ENCODE measurements at places on chromosomes 12 and 14.

DNA sequence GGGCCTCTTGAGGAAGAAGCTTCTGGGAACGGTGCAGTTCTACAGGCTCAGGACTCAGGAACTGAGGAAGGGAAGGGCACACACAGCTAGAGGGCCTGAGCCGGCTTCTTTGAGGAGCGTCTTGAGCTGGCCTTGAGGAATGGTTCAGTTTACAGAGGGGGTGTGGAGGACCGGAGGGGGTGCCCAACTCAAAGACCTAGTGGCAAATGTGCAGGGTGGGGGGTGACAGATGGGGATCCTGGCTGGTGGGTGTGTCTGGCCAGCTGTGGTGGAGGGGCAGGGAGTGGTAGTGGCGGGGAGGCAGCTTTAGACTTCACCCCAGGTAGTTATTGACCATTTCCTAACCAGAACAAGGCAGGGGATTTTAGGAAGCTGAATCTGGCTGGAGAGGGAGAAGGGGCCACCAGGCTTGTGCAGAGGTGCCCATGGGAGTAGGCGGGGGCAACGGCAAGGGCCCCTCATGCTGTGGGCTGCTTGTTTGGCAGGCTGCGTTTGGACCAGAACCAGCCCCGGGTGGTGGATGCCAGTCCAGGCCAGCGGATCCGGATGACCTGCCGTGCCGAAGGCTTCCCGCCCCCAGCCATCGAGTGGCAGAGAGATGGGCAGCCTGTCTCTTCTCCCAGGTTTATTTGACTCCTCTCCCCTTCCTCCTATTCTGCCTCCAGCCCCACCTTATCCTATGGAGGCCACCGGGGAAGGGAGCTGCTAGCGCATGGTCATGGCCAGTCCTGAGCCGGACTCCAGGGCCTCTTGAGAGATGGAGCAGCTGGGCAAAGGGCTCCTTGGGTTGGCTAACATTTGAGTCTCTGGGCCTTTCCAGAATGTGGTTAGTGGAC lies 27.8 kb downstream of the PAPLN start:
- no peak for DNase-seq

GRCh38 chr14:75234173-75235115 lies 44.2 kb upstream of the FOS start:
- DNase-seq: peak; percentile 97

DNA sequence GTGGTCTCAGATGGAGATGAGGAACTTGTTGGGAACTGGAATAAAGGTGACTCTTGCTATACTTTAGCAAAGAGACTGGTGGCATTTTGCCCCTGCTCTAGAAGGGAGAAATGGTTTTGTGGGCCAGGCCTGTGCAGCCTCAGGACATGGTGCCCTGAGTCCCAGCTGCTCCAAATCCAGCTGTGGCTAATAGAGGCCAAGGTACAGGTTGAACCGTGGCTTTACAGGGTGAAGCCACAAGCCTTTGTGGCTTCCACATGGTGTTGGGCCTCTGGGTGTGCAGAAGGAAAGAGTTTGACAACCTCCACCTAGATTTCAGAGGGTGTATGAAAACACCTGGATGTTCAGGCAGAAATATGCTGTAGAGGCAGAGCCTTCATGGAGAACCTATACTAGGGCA lies 586.0 kb downstream of the FLRT2 start:
- no peak for DNase-seq

DNA sequence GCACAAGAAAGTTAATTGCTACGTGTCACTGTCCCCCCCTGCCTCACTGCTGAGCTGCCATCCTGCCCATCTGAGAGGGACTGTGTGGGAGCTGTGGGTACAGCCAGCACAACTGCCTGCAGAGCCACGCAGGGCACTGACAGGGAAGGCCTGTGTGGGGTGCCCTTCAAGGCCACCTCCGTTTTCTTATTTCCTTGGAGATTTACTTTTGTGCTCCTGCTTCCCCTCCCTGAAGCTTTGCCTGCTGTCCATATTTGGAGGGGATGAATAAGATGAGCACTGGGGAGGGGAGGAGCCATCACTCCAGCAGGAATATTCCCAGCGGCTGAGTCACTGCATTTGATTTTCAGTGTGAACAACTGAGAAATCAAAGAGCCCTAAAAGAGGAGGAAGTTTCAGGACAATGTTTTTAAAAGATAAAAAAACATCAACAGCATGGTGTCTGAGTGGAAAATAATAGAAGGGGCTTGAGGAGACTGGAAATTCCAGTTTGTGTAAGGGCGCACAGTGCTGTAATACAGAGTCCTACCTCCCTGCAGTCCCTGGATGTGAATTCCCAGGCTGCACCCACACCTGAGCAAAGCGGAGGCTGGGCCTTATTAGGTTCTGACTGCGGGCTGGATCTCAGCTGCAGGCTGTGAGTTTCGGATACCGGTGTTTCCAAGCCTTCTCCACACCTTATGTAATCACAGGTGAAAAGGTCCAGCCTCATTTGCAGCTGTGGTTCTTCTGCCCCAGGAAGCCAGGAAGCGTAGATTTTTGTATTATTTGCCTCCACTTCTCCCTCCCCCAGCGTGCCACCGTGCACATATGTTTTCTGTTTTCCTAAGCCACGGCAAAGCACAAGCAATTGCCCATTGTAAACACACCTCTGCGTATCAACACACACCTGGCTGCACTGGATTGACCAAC lies 192.6 kb upstream of the BCL2L14 start:
- DNase-seq: peak; percentile 71

DNA sequence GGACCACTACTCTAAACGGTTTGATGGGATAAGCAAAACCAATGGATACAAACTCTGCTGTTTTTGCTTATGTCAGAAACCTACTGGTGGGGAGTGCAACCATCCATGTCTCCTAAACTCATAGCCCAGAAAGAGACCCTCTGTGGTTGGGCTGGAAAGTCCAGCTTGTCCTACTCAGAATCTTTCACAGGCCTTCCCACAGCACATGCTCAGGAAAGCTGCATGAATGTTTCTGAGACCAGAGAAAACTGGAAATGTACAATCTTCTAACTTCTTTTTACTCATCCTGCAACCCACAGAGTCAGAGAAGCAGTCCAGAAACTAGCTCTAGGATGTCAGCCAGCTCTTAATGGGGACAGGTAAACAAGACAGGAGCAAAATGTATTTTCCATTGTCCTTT lies 73.3 kb downstream of the ANO2 start:
- no peak for DNase-seq

- no peak for DNase-seq
These were observed 5.5 kb upstream of the ATN1 start for GRCh38 chr12:6921996-6922946.

DNA sequence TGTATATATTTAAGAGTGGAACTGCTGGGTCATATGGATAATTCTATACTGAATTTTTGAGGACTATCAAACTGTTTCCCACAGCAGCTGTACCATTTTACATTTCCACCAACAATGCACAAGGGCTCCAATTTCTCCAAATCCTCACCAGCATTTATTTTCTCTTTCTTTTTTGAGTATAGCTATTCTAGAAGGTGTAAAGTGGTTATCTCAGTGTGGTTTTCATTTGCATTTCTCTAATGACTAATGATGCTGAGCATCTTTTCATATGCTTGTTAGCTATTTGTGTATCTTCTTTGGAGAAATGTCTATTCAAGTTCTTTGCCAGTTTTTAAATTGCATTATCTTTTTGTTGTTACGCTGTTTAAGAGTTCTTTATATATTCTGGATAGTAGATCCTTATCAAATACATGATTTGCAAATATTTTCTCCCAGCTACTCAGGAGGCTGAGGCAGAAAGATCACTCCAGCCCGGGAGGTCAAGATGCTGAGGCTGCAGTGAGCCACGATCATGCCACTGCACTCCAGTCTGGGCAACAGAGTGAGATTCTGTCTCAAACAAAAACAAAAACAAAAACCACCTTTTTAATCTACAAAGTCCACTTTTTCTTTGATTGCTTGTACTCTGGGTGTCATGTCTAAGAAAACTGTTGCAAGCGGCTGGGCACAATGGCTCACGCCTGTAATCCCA lies 32.8 kb downstream of the GTF2A1 start:
- DNase-seq: no peak

- peak; percentile 63 for DNase-seq
These were observed 57.0 kb upstream of the GPHB5 start for GRCh38 chr14:63375769-63376168.

GRCh38 chr12:117013726-117014125 lies 85.5 kb downstream of the TESC start:
- peak; percentile 67 for DNase-seq

DNA sequence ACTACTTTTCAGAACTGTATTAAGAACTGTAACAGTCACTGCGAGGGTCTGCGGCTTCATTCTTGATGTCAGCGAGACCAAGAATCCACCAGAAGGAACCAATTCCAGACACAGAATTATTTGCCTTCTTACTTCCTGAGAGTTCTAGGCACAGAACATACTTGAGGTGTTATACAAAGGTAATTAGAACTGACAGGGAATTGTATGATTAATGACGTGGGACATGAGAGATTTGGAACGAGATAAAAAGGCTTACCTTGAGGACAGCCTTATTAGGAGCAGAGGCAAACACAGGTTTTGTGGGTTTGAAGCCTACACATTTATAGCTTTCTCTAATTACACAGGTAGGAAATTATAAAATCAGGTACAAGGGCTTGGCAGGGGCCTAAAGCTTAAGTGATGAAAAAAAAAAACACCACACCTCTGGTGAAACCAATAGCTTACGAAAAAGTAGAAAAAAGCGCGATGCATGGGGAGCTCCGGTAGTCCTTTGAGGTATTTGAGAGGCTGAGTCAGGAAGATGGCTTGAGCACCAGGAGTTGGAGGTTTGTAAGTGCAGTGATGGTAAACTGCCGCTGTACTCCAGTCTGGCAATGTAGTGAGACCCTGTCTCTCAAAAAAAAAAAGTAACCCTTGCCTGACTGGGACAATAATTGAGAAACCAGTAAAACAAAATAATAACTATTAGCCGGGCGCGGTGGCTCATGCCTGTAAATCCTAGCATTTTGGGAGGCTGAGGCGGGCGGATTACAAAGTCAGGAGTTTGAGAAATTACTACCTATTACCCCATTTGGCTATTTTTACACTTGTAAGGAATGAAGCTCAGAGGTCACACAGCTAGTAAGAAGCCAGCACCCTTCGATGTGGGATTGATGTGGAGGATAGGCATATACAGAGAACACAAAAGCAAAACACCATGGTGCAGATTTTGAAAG lies 795 bp upstream of the ACOT2 start:
- peak; percentile 52 for DNase-seq

DNA sequence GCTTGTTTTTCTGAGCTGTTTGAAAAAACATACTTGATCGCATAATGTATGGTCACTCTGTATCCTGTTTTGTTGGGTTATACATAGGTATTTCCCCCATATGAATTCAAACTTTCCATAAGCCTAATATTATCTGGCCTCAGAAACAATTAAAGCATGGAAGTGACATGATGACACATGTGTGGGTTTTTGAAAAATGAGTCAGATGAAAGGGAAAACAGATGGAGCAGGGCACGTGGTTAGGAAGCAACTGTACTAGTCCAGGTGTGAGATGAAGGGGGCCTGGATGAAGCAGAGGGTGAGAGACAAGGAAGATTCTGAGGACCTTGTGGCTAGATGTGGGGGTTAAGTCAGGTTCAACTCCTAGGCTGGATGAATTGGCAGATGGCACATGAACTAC lies 92.7 kb upstream of the DNM1L start:
- DNase-seq: peak; percentile 70

DNA sequence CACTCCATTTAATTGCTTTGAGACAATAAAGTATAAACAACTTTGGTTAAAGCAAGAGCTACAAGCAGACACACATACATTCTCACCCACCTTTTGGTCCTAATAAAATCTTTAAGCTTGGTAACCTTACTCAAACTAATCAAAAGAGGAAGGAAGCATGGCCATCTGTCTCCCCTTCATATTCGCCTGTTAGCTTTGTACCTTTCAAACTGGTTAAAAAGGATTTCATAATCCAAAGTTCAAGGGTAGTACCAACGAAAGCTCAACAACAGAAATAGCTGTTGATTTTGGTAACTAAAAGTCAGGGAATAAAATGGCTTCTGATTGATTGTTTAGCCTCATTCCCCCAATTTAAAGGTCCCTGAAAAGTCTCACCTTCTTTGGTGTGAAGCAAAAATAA lies 456.9 kb downstream of the BCAT1 start:
- no peak for DNase-seq

- DNase-seq: no peak
These were observed 376.0 kb upstream of the LRFN5 start for GRCh38 chr14:41230683-41231082.

- DNase-seq: no peak
These were observed 15.6 kb downstream of the CIPC start for GRCh38 chr14:77113644-77114043.

DNA sequence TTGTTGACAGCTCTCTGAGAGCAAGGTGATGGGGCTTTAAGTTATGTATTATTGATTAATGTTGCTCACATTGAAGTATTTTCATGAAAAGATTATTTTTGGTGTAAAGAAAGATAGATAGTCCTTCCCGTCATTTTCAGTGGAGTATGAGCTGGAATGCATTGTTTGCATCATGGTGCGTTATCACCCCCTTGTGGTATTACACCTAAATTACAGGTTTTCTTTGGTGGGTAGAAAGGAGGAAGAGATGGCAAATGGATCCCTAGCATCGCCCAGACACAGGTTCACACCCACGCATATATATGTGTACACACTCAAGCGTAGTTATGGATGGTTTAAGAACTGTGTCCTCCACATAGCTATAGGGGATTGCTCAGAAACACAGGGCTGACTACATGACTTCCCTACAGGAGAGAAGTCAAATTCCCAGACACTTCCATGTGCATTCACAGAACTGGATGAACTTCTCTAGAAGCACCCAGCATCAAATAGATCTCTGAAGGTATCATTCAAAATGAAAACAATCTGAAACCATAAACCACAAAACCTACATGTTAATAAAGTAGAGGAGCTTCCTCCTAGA lies 14.4 kb upstream of the SERPINA10 start:
- peak; percentile 11 for DNase-seq

- peak; percentile 69 for DNase-seq
These were observed 620 bp downstream of the YBX3 start for GRCh38 chr12:10722502-10722904.

DNA sequence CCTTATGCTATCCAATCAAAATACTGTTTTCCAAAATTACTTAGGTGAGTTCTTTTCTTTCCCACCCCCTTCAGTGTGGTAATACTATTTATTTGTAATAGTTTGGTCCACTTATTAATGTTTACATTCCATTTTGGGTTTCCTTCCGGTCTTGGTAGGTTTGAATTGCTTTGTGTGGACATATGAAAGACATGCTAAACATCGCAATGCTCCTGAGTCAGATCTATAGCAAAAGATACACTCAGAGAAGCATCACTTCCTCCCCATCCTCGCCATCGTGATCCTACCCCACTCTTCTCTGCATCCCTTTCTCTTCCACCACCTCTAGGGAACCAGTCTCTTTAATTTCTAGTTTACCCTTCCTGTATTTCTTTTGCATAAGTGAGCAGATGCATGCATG lies 30.0 kb downstream of the TUNAR start:
- DNase-seq: no peak

GRCh38 chr14:103073876-103074728 lies 9.9 kb upstream of the LBHD2 start:
- no peak for DNase-seq

- peak; percentile 86 for DNase-seq
These were observed 333.9 kb downstream of the ZFP36L1 start for GRCh38 chr14:68458840-68459469.
